Activated T-cell treated with anti-CD3 and anti-CD28 coated beads, Interleukin-2, amount 50 U/mL, for 72 hours (primary cell): ENCODE measurements at places on chromosomes 1 and 21.

DNA sequence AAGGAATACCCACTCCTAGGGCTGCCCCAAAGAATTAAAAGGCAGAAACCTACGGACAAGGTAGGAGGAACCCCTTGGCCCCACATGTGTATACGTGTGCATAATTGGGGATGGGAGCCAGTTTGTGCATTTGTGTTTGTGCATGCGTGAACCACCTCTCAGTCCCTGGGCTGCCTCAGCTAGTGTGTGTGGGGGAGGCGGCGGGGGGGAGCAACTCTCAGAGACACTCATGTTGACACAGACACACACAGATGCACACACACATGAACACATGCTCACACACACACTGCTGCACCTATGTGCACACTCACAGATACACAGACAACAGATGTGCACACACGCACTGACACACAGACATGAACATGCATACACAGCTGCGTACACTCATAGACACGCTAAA, 5.1 kb downstream of the LDLRAD1 start:
- DNase-seq = no peak

DNA sequence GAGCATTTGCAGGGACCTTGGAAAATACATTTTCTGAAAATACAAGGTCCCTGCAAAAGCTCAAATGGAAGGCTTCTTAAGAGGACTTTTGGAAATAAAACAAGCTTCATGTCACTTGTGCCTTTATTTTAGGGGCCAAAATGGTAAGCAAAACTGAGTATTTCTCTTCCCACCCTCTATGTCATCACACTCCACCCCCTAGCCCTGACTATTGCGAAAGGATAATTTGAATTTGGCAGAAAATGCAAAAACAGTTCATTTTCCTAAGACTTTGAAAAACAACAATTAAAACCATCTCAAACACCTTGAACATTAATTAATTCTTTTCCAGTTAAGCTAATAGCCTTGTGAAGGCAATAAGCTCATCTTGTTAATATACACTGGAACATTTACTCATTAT, 201.7 kb downstream of the TM2D1 start:
- no peak for DNase-seq

- no peak for DNase-seq
Observed at GRCh38 chr1:211581526-211581925, 2.6 kb upstream of the SLC30A1 start.

DNA sequence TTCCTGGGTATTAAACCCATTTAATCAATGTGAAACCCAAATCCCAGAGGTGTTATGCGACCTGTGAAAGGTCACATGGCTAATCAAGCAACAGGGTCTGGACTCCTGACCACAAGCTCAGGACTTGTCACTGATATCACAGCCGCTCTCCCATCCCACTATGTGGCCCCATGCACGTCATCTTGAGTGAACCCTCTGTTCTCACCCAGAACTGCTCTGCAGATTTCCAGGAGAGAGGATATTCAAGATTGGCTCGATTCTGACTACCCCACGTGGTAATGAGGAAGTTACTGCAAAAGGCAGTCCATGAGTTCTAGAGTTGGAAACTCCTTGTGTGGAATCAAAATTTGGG, 173.5 kb upstream of the ETV3 start:
- DNase-seq = no peak

DNA sequence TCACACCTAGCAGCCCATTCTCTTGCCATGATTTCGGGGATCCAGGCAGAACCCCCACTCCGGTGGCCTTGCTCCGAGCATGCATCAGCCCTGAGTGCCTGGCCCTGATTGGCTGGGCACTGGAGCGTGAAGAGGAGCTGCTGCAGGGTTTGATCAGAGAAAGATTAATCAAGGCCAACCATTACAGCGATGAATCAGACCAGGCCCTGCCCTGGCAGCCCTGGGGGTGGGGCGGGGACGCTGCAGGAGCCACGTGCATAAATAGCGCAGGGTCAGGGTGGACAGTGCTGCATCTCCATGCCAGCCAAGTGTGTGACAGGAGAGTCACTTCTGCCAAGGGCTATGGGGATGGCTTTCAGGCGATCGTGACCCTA, 3.4 kb upstream of the FAM131C start:
- no peak for DNase-seq

DNA sequence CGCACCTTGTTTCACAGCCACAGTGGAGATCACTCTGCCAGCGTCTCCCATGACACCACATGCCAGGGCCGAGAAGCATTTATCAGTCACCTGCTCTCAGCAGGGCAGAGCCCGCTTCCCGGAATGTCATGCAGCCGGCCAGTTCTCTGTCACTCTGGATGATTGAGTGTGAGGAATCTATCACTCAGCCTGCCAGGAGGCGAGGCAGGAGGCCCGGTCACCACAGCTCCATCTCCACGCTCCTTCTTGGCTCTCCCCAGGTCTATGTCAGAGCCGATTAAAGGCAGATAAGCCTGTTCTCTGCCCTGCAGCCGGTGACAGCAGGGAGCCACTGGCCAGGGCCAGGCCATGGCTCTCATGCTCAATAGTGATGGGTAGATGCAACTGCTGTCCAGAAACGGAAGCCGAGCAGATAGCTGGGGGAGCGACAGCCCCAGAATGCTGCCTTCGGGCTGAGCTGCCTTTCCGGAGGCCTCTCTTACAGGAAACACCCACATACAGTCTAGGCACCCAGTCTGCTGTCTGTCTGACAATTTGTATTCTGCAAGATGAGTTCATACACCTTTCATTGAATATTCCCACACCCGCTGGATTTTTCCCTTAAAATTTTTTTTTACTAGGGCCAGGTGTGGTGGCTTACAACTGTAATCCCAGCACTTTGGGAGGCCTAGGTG, 64.1 kb downstream of the ACTL8 start:
- DNase-seq = no peak

DNA sequence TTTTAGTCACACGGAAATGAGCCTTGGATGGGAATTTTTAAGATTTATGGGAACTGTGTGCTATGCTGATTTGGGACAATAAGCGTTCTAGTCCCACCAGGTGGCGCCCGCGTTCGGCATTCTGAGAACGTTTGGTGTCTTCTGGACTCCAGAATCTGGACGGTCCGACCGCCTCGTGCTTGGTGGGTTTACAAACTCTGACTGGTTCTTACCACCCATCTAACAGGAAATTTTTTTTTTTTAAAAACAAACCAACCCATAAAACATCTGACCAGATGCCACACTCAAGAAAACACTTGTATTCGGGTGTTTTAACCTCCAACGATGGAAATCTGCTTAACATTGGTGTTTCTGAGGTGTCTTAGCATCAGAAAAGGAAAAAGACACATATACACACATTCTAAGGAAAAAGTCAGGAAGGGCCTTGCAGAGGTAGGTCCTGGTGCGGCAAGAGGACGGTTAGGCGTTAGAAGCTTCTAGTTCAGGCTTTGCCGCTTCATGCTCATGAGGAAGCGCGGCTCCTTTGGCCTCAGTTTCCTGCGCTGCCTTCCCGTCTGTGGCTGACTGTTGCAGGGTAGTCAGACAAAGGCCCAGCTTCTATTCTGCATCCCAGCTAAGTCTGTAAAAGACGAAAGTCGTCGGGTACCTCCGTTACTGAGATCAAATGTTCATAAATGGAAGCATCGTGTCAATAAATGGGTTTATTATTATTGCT, 814 bp upstream of the DYRK3 start:
- peak; percentile 84 for DNase-seq

- no peak for DNase-seq
Observed at GRCh38 chr1:243269461-243269801, 13.6 kb downstream of the SDCCAG8 start.

GRCh38 chr1:166322470-166322869, 155.7 kb upstream of the FAM78B start:
- DNase-seq = no peak

DNA sequence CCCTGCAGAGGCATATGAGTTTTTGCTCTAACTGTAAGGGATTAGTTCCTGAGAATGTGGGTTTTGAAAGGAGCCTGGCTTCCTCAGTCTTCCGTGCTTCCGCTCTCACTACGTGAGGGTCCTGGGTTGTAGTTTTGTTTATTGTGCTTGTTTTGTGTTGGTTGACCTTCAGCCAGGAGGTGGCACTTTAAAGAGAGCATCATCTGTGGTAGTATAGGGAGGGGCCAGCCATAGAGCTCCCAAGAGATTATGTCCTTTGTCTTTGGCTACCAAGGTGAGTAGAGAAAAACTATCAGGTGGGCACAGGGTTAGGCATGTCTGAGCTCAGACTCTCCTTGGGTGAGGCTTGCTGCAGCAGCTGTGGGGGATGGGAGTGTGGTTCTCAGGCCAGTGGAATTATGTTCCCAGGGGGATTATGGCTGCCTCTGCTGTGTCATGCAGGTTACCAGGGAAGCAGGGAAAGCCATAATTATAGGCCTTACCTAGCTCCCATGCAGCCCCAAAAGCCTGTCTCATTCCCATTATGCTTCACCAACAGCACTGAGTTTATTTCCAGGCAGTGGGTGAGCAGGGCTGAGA, 23.5 kb downstream of the CYP4B1 start:
- DNase-seq = no peak

GRCh38 chr1:156488566-156489165, 11.9 kb downstream of the MEF2D start:
- peak; percentile 79 for DNase-seq

- no peak for DNase-seq
Observed at GRCh38 chr1:86478416-86479156, 9.9 kb downstream of the CLCA1 start.

DNA sequence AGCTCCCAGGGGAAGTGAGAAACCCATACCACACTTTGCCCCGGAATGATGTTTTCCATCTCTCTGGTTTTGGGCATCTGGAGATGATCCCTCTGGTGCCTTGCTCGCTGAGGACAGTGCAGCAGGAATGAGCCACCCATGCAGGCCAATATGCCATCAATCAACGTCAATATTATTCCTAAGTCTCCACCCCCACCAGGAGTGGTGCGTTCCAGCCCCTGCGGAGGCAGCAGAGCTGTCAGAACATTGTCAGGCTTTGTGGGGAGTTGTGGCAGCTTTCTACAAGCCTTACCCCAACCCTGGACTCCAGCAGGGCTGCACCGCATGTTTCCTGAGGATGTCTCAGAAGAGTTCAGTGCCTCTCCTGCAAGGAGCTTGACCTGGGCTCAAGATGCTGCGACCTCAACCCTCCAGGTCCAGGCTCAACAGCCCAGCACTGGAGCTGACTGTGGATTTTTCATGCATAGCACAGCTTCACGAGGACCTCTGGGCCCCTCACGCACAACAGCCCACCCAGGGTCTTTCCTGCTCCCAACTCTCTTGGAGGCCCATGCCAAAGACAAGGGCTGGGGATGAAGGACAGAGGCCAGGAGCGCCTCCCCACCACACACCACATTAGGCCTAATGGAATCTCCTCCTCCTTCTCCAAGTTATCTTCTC, 67.5 kb downstream of the PSMG1 start:
- DNase-seq = no peak

- no peak for DNase-seq
Observed at GRCh38 chr1:164557270-164557669, 1.7 kb upstream of the PBX1 start.

- no peak for DNase-seq
Observed at GRCh38 chr1:25500694-25501093, 42.7 kb upstream of the LDLRAP1 start.

DNA sequence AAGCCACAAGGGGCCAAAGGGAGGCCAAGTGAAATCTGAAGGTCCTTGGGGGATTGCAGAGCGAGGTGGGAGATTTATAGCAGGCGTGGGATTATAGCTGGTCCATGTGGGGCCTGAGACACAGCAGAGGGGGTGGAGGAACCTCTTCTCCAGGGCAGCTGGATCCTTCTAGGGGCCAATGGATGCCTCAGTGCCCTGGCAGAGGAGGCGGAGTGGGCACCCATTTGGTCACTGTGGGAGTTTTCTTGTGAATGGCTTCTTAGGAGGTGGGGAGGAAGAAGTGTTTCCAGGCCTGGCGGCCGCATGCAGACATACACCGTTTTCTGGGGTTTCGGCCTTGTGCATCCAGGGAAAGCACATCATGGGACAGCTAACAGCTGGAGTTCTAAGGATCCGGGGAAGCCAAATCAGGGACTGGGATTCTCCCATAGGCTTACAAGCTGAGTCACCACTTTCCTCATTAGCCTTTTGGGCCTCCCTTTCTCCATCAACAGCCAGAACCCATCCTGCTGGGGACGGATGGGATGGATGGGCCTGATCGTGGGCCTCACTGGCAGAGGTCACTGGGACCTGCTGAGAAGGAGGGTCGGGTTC, 76.5 kb downstream of the RHOU start:
- DNase-seq = no peak
